ENCODE measurements at places on chromosomes 11 and 22.

DNA sequence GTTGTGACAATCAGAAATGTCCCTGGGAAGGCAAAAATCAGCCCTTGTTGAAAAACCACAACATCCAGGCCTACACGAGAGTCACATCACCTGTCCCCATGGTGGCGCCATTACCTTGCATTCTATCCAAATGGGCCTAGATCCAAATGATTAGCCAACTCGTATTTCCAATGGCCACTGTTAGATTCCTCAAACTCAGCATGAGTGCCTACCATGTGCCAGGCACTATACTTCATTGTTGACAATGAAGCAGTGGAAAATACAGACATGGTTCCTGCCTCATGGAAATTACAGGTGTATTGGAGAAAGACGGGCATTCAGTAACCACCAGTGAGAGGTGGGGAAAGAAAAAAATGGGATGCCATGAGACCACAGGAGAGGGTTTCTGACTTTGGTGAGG lies 29.8 kb upstream of the CREB3L1 start:
- DNase-seq: peak; percentile 84

- DNase-seq: no peak
Observed at GRCh38 chr11:90661233-90661632, 438.4 kb upstream of the CHORDC1 start.

- no peak for DNase-seq
Observed at GRCh38 chr11:82832983-82833382, 67.2 kb downstream of the PRCP start.

DNA sequence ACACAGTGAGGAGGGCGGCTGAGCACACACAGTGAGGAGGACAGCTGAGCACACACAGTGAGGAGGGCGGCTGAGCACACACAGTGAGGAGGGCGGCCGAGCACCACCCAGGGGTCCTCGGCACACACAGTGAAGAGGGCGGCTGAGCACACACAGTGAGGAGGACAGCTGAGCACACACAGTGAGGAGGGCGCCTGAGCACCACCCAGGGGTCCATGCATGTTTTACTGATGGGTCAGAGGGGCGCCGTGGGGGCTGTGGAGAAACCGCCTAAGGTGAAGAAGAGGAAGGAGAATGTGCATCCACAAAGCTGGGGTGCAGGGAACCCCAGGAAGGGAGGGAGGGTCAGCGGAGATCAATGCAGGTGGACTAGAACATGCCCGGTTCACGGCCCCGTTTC lies 461.8 kb downstream of the BRD1 start:
- DNase-seq: no peak

GRCh38 chr11:112364962-112365481 lies 104.4 kb upstream of the PLET1 start:
- peak; percentile 73 for DNase-seq

Data from lung microvascular endothelial cell (primary cell).